ENCODE measurements at places on chromosomes 5 and 9.

- DNase-seq = no peak
Observed at GRCh38 chr9:109974918-109975276, 194.9 kb downstream of the PALM2AKAP2 start.

DNA sequence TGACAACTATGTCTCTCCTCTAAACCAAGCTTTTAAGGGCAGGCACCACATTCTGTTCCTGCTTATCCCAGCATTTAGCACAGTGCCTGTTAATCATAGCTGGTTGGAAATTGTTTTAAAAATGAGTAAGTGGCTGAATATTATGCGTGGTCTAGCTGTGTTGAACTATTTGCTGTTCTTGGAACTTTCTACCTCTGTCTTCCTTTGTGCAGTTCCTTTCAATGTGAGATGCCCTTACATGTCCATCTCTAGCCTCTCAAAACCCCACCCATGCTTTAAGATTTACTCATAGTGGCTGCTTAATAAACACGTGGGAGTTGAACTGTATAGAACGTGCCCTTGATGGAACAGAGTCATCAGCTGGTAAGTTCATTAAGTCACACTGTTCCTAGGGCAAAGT lies 34.5 kb downstream of the C9orf57 start:
- no peak for DNase-seq

GRCh38 chr9:105291422-105291859 lies 47.0 kb downstream of the SLC44A1 start:
- DNase-seq = no peak

DNA sequence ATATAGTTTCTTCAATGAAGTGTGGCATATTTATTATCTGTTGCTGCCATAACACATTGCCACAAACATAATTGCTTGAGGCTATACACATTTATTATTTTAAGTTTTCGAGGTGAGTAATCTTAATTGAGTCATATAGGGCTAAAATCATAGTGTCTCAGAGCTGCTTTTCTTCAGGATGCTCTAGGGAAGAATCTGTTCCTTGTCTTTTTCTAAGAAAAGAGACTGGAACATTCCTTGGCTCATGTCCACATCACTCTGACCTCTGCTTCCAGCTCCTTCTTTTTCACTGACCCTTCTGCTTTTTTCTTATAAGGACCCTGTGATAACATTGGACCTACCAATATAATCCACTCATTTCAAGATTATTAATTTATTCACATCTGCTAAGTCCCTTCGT lies 632.4 kb upstream of the TYRP1 start:
- DNase-seq = no peak

Measured in hematopoietic multipotent progenitor cell treated with erythropoietin and hydrocortisone succinate and interleukin-3 and kit ligand, for 17 days (in vitro differentiated cells).